Hematopoietic multipotent progenitor cell treated with erythropoietin and hydrocortisone succinate and interleukin-3 and kit ligand, for 17 days (in vitro differentiated cells): ENCODE measurements at places on chromosomes 7 and 10.

GRCh38 chr10:109957092-109957797 lies 33.9 kb upstream of the XPNPEP1 start:
- DNase-seq: no peak

DNA sequence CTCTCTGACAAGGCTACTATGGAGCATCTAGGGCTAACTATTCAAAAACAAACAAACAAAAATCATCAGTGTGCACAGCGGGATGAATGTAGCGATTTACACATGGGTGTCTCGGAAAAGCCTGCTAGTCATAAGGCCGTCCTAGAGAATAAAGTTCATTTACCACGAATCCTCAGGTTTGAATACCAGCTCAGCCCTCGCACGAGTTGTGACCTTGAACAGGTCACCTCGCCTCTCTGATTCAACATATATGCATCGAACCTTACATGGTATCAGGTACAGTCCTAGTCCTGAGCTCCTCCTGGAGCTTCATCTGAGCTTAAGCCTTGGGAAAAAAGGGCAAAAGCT lies 572 bp downstream of the ATP5MF start:
- DNase-seq: no peak

DNA sequence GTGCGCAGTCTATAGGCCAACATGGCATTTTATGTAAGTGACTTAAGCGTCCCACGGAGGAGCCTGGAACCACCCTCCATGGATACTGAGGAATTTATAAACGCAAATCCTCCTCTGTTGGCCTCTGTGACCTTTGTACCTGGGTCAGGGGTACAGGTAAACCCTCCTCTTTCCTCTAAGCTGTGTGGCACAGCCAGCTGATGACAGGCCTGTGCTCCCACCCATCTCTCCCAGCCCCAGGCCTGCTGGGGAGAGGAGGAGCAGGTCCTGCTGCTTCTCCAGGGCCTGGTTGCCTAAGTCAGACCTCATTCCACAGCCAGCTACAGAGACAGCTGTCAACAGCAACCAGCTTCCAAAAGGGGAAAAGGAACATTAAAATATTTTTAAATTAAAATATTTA lies 5.0 kb downstream of the AVPI1 start:
- no peak for DNase-seq

- no peak for DNase-seq
Measured at GRCh38 chr7:129359638-129360037, 74.6 kb upstream of the STRIP2 start.

DNA sequence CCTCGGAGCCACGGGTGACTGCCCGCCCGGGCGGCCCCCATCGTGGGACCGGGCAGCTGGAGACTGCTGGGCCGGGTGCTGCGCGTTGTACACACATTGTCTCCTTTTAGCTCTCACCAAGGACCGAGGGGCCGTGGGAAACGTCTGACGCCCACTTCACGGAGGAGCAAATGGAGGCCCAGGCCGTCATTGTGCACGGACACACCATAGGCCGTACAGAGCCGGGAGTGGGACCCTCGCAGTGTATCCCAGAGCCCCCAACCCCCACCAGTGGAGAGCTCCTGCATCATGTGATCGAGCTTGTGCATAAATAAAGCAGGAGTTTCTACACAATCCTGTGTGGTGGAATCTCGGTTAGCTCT lies 722 bp downstream of the DENND10 start:
- no peak for DNase-seq

DNA sequence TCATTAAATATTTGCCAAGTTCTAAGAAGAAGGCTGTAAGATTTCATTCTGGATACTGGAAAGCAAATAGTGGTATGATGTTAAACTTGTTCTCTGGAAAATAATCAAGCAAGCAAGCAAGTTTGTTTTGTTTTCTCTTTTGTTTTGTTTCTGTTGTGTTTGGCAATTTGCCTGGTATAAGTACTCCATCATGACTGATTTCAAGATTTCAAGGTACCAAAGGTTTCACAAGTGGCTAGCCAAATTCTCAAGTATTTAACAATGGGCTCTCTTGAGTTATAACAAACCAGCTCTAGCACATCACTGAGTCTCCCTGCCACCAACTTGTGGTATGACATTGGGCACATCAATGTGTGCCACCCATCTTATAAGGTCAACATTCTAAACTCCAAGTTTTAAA lies 151.7 kb upstream of the IGFBP3 start:
- DNase-seq: no peak

DNA sequence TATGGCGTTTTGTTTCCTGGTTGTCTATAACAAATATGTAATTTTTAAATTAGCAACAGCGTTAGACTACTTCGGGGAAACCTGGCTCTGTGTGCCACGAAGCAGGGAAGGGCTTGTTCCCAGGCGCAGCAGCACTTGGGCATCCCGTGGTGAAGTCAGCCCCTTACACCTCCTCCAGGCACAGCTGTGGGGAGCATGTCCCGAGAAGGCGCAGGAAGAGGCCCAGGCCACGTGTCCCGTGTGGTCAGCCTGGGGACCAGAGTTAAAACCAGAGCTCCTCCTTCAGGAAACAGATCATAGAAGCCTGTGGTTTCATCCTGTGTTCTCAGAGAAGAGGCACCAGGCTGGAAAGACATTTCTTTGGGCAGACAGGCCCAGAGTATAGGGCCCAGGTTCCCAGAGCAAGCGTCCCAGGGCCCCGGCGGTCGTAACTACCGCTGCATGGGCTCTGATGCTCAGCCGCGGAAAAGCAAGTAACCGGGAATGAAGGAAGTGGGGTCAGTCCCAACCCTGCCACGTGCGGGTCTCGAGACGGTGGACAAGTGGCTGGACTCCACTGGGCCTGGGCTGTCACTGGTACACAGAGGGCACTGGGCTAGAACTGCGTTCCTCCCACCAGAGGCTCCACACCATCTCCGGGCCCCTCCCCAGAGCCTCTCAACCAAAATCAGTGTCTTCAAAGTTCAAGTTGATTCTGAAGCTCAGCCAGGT lies 7.1 kb downstream of the NUDT1 start:
- DNase-seq: no peak
